ENCODE measurements at places on chromosomes 1 and 21.
A peak's percentile ranks its signal among the peaks of the same experiment; 100 is the strongest.

- no peak for DNase-seq
Observed at GRCh38 chr1:29649189-29650040, 413.1 kb downstream of the PTPRU start.

- DNase-seq: no peak
Observed at GRCh38 chr21:25342816-25343215, 264.5 kb downstream of the MRPL39 start.

- peak; percentile 60 for DNase-seq
Observed at GRCh38 chr1:243313635-243314536, 58.0 kb downstream of the SDCCAG8 start.

GRCh38 chr21:37164742-37165141 is 91.7 kb downstream of the TTC3 start:
- peak; percentile 23 for DNase-seq

DNA sequence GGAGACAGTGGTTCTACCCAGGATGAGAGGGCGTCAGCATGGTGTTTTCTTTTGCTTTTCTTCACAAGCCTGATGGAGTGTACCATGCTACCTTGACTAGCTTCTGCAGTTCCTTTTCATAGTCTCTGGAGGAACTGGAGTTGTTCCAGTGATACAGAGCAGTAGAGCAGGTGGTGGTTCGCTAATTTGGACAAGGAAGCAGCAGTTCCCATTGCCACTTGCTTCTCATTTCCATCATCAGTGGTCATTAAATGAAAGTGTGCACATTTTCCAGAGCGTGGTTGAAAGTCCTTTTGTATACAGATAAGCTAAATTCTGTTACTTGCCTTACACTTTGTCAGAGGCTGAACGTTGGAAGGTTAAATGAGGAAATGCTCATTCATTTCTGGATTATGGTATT is 182.3 kb downstream of the C1orf21 start:
- DNase-seq: no peak

All from NCI-H524 (cell line).